ENCODE measurements at places on chromosomes 7 and 10.

DNA sequence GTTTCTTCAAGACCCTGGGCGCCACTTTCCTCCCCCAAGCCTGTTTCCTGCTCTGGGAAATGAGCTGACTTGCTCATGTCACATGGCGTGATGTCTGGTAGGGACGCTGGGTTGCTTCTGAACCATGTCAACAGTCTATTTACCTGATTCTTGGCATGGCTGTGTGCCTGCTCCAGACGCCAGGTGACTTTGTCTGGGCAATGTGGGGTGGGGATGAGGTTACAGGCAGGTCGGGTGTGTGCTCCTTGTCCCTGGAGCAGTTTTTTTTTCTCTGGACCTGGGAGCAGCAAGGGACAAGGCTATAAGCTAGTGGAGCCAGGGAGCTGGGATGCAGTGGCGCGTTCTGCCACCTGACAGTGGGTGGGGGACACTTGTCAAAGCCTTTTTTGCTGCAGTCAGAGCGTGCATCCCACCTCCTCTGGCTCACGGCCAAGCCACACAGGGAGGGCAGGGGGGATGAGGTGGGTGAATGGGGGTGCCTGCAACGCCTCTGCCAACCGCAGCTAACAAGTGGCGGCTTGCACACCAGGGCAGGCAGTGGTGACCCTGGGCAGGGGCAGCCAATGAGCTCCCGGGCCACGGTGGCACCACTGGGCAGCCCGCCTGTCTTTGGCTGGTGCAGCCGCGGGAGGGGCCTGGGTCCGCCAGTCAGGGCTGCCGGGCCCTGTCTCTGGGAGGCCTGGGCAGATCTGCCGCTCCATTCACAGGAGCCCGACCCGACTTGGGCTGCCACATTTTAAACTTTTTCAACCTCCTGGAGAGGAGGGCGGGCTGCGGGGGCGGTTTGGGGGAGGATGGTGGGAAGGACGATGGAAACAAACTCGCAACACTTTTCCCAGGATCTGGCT is 22.9 kb downstream of the DNAJB12 start:
- peak; percentile 87 for DNase-seq

DNA sequence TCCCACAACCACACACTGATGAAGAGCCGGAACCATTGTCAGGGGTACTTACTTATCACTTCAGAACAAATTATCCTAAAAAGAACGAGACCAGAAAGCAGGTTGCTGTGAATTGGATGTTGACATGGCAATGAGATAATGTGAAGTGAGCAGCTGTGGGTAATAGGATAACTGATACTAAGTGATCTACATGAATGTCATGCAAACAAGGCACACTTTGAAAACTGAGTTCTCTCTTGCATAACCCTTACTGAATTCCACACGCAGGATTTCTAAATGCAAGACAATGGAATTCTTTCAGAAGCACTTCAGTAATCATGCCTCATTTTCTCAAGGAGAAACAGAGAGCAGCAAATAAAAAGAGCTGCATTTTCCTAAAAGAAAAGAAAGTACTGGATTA is 242.5 kb upstream of the TMEM229A start:
- no peak for DNase-seq

DNA sequence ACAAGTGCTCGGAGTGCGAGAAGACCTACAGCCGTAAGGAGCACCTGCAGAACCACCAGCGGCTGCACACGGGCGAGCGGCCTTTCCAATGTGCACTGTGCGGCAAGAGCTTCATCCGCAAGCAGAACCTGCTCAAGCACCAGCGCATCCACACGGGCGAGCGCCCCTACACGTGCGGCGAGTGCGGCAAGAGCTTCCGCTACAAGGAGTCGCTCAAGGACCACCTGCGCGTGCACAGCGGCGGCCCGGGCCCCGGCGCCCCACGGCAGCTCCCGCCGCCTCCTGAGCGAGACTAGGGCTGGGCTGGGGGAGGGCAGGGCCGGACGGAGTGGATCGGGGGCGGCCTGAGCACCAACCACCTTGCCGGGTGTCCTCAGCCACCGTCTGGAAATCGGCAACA is 15.1 kb upstream of the ZNF212 start:
- no peak for DNase-seq

GRCh38 chr7:17234030-17234397 is 64.4 kb upstream of the AHR start:
- peak; percentile 73 for DNase-seq
